Activated T-cell treated with anti-CD3 and anti-CD28 coated beads for 4 hours (primary cell): ENCODE measurements at places on chromosomes 6 and 20.
A peak's percentile ranks its signal among the peaks of the same experiment; 100 is the strongest.

GRCh38 chr6:137981758-137982157 is 114.7 kb downstream of the TNFAIP3 start:
- DNase-seq = no peak

GRCh38 chr20:44080646-44081267 is 106.2 kb downstream of the JPH2 start:
- DNase-seq = peak; percentile 73

- peak; percentile 58 for DNase-seq
These were observed 44.9 kb upstream of the ID1 start for GRCh38 chr20:31560094-31560745.

DNA sequence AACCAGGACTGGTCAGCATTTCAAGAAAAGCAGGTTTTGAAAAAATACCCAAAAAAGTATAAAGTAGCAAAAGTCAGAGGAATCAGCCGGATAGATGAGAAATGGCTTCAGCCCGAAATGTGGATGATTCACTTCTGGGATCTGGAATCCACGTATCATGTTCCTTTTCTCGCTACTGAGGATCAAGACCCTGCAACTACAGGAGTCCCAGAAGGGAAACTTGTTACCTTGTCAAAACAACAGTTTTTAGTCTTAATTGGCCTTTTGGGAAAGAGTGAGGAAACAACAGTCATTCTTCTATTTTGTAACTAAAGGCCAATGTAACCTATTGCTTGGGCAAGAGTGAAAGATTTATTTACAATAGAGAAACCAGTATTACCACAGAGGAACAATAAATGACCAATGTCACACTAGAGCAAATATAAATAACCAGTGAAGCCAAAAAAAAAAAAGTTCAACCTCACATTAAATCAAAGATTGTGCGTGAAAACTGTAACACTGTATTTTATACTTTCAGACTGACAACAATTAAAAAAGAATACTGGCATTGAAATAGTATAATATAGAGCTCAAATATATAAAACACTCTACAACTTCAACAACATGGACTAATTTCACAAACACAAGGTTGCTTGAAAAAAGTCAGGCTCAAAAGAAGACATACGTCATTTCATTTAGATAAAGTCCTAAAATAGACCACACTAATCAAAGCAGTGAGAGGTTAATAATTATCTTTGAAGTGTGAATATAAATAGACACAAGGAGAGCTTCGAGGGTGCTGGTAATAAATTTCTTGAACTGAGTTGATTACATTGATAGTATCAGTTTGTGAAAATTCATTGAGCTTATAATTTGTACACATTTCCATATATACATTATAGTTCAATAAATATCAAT is 116.2 kb downstream of the GFRAL start:
- no peak for DNase-seq

- DNase-seq = no peak
These were observed 898.9 kb upstream of the EYS start for GRCh38 chr6:66605971-66606370.

DNA sequence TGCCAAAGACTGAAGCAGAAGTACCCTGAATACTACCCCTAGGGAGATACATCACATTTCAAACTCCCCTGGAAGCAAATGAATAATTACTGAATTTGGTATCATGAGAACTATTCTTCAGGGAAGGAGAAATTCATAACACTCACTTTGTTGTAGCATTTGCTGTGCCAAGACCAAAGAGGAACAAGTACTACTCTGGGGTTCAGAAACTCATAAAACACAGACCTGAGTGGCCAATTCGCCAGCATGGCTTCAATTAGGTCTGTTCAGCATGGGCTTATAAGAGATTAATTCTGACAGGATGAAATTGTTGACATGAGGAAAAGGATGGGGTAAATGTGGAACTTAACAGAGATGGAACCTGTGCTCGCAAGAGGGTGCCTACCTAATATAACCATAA is 6.5 kb downstream of the ELOVL5 start:
- no peak for DNase-seq

DNA sequence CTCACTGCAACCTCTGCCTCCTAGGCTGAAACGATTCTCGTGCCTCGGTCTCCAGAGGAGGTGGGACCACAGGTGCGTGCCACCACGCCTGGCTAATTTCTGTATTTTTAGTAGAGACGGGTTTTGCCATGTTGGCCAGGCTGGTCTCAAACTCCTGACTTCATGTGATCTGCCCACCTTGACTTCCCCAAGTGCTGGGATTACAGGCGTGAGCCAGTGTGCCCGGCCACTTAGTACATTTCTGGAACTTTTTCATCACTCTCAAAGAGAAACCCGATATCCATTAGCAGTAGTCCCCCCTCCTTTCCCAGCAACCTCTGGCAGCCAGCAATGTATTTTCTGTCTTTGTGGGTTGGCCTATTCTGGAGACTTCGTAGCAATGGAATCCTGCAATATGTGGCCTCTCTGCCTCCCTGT is 109.8 kb downstream of the JARID2 start:
- DNase-seq = no peak
